ENCODE measurements at places on chromosomes 3 and 15. TPM values are rescaled to one million over a fixed set of nuclear protein-coding genes. Genes with fewer than 3 reads are reported as not detected.

The CHRNA3 gene
- not detected for total RNA-seq

The MAN2A2 gene
- total RNA-seq: 139 TPM

DNA sequence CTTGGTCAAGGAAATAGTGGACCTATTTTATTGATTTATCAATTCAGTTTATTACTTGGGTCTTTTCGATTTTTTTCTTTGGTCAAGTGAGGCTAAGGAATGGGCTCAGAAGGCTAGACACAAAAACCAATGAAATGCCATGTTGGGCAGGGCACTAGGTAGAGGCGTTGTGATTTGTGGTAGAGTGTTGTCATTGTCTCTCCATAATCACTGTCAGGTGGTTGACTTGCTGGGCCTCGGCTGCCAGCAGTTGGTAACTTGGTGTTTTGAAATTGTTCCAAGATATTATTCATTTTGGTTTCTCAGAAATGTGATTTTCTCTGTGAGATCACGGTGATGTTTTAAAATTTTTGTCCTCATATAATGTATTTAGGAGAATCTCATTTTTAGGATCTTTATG lies 173.6 kb downstream of the KLHL25 start:
- no peak overlapping the region for H3K27ac ChIP-seq
- H3K4me1 ChIP-seq: peaks cover 42% of the 10 kb centered on the region
- no peaks in the 10 kb centered on the region for H3K36me3 ChIP-seq
- no peak for DNase-seq
- no peak overlapping the region for H3K4me3 ChIP-seq
- H3K27me3 ChIP-seq: no peaks in the 10 kb centered on the region

GRCh38 chr3:70358978-70359580 lies 46.6 kb upstream of the MDFIC2 start:
- no peak for DNase-seq
- H3K27me3 ChIP-seq: no peaks in the 10 kb centered on the region
- no peak overlapping the region for H3K4me3 ChIP-seq

The MESP2 gene
- total RNA-seq: not detected

The ARL14 gene
- total RNA-seq: not detected

GRCh38 chr3:9884555-9885165 lies 4.6 kb upstream of the CIDEC start:
- no peaks in the 10 kb centered on the region for H3K27me3 ChIP-seq
- H3K4me1 ChIP-seq: no peaks in the 10 kb centered on the region
- no peak overlapping the region for H3K27ac ChIP-seq

GRCh38 chr3:111859061-111859973 lies at the start of gene PHLDB2:
Gene PHLDB2, plus strand, starts transcription at chr3:111859265. Its CDS starts 24,813 bp downstream, at chr3:111884078.
- peak within 1 kb of the TSS; percentile 95 for H3K4me3 ChIP-seq
- peaks cover 17% of the 10 kb centered on the region for H3K4me1 ChIP-seq
- DNase-seq: peak; percentile 49
- H3K27ac ChIP-seq: peak within 1 kb of the TSS; percentile 81

- no peak overlapping the region for H3K27ac ChIP-seq
- no peak for DNase-seq
- H3K27me3 ChIP-seq: peaks cover 8% of the 10 kb centered on the region
- peaks cover 5% of the 10 kb centered on the region for H3K4me1 ChIP-seq
- no peak overlapping the region for H3K4me3 ChIP-seq
Observed at GRCh38 chr15:70358871-70359647, 261.3 kb upstream of the TLE3 start.

The PLA2G4D gene
- not detected for total RNA-seq

- H3K36me3 ChIP-seq: no peaks in the 10 kb centered on the region
- DNase-seq: no peak
- no peak overlapping the region for H3K27ac ChIP-seq
- H3K4me1 ChIP-seq: peaks cover 7% of the 10 kb centered on the region
- no peak overlapping the region for H3K4me3 ChIP-seq
- H3K27me3 ChIP-seq: no peaks in the 10 kb centered on the region
Observed at GRCh38 chr3:179081885-179082284, 10.3 kb upstream of the ZMAT3 start.

The GOLGA8S gene
- total RNA-seq: 0.44 TPM

- peaks cover 10% of the 10 kb centered on the region for H3K27me3 ChIP-seq
- H3K4me3 ChIP-seq: no peak overlapping the region
- H3K4me1 ChIP-seq: no peaks in the 10 kb centered on the region
- H3K27ac ChIP-seq: no peak overlapping the region
Observed at GRCh38 chr15:48395521-48396011, 64.3 kb downstream of the DUT start.

GRCh38 chr15:78272316-78272715 lies 8.0 kb downstream of the DNAJA4 start:
- DNase-seq: no peak
- H3K27me3 ChIP-seq: no peaks in the 10 kb centered on the region
- peaks cover 4% of the 10 kb centered on the region for H3K36me3 ChIP-seq

The NDUFAF3 gene
- total RNA-seq: 87.1 TPM

GRCh38 chr3:26198609-26199008 lies 408.7 kb downstream of the OXSM start:
- DNase-seq: no peak
- no peaks in the 10 kb centered on the region for H3K36me3 ChIP-seq
- H3K4me3 ChIP-seq: no peak overlapping the region
- no peak overlapping the region for H3K27ac ChIP-seq
- no peaks in the 10 kb centered on the region for H3K27me3 ChIP-seq
- H3K4me1 ChIP-seq: no peaks in the 10 kb centered on the region

The ADAMTS9 gene
- not detected for total RNA-seq

DNA sequence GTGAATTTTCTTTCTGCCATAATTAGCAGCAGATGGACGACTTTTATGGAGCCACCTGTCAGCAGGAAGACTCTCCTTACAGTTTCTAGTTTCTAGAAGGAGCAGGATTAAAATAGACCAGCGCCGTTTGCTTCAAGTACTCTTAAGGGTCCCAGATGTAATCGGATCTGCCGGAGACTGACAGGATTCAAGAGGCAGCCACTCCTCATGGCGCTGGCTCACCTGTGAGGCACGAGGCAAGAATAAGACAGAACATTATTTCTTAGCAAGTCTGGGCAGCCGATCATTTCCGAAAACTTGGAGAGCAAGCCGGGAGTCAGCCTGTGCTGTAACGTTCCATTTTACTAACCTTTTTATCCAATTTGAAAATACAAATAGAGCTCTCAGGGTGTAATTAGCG lies 410.4 kb upstream of the RORA start:
- H3K4me3 ChIP-seq: no peak overlapping the region
- H3K4me1 ChIP-seq: no peaks in the 10 kb centered on the region
- no peak overlapping the region for H3K27ac ChIP-seq
- peaks cover 24% of the 10 kb centered on the region for H3K27me3 ChIP-seq
- H3K36me3 ChIP-seq: no peaks in the 10 kb centered on the region

- H3K36me3 ChIP-seq: no peaks in the 10 kb centered on the region
- no peak overlapping the region for H3K4me3 ChIP-seq
- H3K27ac ChIP-seq: no peak overlapping the region
- no peak for DNase-seq
- peaks cover 3% of the 10 kb centered on the region for H3K27me3 ChIP-seq
Observed at GRCh38 chr3:42819351-42819965, 10.2 kb downstream of the ACKR2 start.

DNA sequence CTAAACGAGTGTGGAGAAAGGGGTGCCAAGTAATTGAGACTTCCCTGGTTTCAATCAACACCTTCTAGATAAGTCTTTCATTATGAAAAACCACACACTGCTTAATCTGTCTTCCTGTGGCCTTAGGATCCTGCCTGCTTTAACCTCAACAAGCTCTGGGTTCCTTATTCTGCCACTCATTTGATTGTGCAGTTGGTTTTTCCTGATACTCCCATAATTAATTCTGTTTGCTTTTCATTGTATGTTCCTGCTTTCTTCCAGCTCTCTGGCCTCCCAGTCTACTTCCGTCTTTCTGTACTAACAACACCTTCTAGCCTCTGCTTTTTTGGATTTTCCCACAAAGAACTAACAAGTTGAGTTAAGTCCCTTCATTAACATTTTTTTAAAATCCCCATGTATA lies 20.2 kb upstream of the GCNT3 start:
- no peak overlapping the region for H3K27ac ChIP-seq
- peaks cover 3% of the 10 kb centered on the region for H3K4me1 ChIP-seq
- H3K36me3 ChIP-seq: no peaks in the 10 kb centered on the region

DNA sequence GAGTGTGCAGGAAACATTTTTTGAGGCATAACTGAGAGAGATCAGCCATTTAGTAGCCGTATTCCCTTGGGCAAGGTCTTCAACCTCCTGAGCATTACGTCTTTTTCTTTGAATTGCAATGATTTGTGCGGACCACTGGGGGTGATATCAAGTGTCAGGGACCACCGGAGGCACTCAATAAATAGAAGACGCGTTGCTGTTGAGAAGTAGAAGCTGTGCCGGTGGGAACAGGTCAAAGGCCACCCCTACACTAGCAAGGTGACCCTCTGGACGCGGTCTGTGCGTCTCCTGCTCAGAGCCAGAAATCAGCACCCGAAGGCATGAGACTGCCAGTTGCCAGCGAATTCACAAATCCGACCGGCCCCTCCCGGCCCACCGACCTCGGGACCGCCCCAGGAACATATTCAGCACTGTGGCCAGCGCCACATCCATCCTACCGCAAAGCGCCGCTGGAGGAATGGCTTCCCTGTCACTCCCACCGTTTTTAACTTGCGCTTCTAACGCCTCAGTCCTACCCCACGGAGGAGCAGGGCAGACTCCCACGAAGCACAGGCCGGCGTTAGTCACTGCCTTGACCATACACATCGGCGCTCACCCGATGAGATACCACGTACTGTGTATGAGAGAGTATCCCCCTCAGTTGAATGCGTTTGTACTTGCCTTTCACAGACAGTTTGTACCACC lies 1.4 kb upstream of the GHSR start:
- H3K4me3 ChIP-seq: peak overlapping the region; percentile 11
- peaks cover 35% of the 10 kb centered on the region for H3K4me1 ChIP-seq
- peaks cover 48% of the 10 kb centered on the region for H3K27me3 ChIP-seq
- no peak overlapping the region for H3K27ac ChIP-seq
- no peak for DNase-seq
- no peaks in the 10 kb centered on the region for H3K36me3 ChIP-seq

DNA sequence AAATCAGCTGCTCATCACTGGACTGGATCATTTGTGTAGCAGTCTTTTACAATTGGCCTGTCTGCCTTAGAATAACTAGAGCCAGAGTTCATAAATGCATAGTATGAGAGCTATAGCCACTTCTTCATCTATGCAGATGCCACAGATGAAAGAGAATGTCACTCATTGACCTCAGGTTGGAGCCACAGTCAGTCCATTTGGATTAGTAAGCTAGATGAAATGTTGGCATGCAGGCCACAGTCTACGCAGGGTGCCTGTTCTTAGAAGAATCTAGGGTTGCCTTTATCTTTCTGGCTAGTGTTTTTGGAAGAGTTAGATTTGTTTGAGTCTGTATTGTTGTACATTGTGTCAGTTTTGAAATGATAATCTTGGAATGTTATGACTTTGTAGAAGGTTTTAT lies 25.4 kb upstream of the EDEM1 start:
- H3K27ac ChIP-seq: no peak overlapping the region
- H3K27me3 ChIP-seq: no peaks in the 10 kb centered on the region
- DNase-seq: no peak
- peaks cover 81% of the 10 kb centered on the region for H3K4me1 ChIP-seq
- no peaks in the 10 kb centered on the region for H3K36me3 ChIP-seq
- no peak overlapping the region for H3K4me3 ChIP-seq

The PTH1R gene
- not detected for total RNA-seq

The COL6A5 gene
- not detected for total RNA-seq

- peaks cover 1% of the 10 kb centered on the region for H3K27me3 ChIP-seq
- H3K4me3 ChIP-seq: no peak overlapping the region
- no peak overlapping the region for H3K27ac ChIP-seq
- no peak for DNase-seq
Observed at GRCh38 chr3:152609891-152610290, 225.0 kb upstream of the P2RY1 start.

DNA sequence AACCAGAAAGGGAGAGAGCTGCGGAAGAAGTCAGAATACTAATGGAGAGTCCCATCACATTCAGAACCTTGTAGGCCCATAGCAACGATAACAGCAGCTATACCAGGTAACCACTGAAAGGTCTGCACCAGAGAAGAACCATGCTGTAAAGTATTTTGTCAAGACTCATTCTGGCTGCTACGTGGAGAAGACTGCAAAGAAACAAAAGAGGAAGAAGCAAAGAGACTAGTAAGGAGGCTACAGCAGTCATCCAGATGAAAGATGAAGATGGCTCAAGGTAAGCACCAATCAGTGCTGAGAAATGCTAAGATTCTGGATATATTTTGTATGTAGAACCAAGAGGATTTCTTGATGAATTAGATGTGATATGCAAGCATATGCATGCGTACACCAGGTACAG lies 39.6 kb downstream of the ACAP2 start:
- H3K4me1 ChIP-seq: peaks cover 41% of the 10 kb centered on the region
- no peak overlapping the region for H3K4me3 ChIP-seq
- H3K27me3 ChIP-seq: no peaks in the 10 kb centered on the region
- no peak overlapping the region for H3K27ac ChIP-seq

GRCh38 chr3:57935539-57935938 lies 72.7 kb upstream of the FLNB start:
- no peak overlapping the region for H3K27ac ChIP-seq
- DNase-seq: no peak
- no peaks in the 10 kb centered on the region for H3K4me1 ChIP-seq
- no peak overlapping the region for H3K4me3 ChIP-seq
- H3K36me3 ChIP-seq: peaks cover 5% of the 10 kb centered on the region
- no peaks in the 10 kb centered on the region for H3K27me3 ChIP-seq

DNA sequence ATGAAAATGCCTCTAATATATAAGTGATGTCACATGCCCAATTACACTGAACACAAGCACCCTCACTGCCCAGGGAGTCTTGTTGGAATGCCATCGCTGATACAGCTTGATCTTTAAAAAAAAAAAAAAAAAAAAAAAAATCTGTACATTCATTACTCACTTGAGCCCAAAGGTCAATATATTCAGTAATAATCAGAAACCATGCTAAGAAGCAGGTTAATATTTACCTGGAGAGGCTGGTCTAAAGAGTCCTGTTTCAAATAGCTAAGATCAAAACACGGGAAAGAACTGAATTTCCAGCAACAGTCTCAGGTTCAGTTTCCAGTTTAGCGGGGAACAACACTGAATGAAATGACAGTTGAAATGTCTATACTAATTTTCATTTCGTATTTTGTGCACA lies 109.9 kb downstream of the UACA start:
- no peak overlapping the region for H3K27ac ChIP-seq
- H3K4me1 ChIP-seq: no peaks in the 10 kb centered on the region
- no peak overlapping the region for H3K4me3 ChIP-seq
- no peaks in the 10 kb centered on the region for H3K27me3 ChIP-seq
- no peak for DNase-seq

GRCh38 chr3:11172096-11172690 lies 17.9 kb downstream of the HRH1 start:
- H3K4me1 ChIP-seq: no peaks in the 10 kb centered on the region
- H3K27me3 ChIP-seq: no peaks in the 10 kb centered on the region
- H3K27ac ChIP-seq: no peak overlapping the region
- H3K36me3 ChIP-seq: no peaks in the 10 kb centered on the region
- H3K4me3 ChIP-seq: no peak overlapping the region
- DNase-seq: no peak

The P3H2 gene
- not detected for total RNA-seq

GRCh38 chr15:65805019-65805745 lies 13.1 kb upstream of the DENND4A start:
- no peak for DNase-seq
- no peaks in the 10 kb centered on the region for H3K36me3 ChIP-seq
- H3K27ac ChIP-seq: peak overlapping the region; percentile 86
- no peak overlapping the region for H3K4me3 ChIP-seq

The SCN5A gene
- 0.25 TPM for total RNA-seq

- H3K4me1 ChIP-seq: peaks cover 57% of the 10 kb centered on the region
- H3K27me3 ChIP-seq: no peaks in the 10 kb centered on the region
- DNase-seq: no peak
- H3K4me3 ChIP-seq: peak overlapping the region; percentile 94
Observed at GRCh38 chr3:194395212-194395611, 3.9 kb downstream of the GP5 start.

- no peak overlapping the region for H3K27ac ChIP-seq
- no peaks in the 10 kb centered on the region for H3K36me3 ChIP-seq
- H3K27me3 ChIP-seq: no peaks in the 10 kb centered on the region
- H3K4me3 ChIP-seq: no peak overlapping the region
Observed at GRCh38 chr3:30516238-30516637, 90.2 kb upstream of the TGFBR2 start.
